Stimulated activated CD4-positive, alpha-beta T cell treated with anti-CD3 and anti-CD28 coated beads, Interleukin-12 subunit alpha, Interleukin-12 subunit beta, amount 100 ng/mL, for 48 hours (primary cell): ENCODE measurements at places on chromosomes 1 and 21.

DNA sequence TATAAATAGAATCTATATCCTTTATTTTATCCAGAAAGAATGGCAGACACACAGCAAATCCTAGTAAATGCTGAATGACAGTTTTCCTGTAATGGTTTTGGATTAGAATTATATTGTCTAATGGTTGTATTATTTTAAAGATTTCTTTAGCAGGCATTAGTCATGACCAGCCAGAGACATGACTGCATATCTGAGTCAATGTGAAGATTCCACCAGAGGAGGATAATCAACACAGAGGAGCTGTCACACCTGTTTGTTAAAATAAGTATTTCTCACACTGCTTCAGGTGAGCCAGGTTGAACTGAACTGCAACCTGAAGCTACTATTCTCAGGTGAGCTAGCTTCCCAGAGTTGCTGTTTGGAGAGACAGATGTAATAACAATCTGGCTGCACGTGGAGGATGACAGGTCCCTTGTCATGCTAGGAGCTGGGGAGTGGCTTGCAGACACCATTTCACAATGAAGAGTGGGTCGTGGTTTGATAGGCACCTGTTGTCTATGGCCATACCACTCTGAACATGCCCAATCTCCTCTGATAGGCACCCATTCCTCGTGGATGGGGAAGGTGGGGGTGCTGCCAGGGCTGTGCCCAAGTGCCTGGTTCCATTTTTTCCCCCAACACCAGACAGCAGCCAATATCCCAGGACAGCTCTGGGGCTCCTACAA, 94.3 kb downstream of the KCNJ6 start:
- DNase-seq = no peak

DNA sequence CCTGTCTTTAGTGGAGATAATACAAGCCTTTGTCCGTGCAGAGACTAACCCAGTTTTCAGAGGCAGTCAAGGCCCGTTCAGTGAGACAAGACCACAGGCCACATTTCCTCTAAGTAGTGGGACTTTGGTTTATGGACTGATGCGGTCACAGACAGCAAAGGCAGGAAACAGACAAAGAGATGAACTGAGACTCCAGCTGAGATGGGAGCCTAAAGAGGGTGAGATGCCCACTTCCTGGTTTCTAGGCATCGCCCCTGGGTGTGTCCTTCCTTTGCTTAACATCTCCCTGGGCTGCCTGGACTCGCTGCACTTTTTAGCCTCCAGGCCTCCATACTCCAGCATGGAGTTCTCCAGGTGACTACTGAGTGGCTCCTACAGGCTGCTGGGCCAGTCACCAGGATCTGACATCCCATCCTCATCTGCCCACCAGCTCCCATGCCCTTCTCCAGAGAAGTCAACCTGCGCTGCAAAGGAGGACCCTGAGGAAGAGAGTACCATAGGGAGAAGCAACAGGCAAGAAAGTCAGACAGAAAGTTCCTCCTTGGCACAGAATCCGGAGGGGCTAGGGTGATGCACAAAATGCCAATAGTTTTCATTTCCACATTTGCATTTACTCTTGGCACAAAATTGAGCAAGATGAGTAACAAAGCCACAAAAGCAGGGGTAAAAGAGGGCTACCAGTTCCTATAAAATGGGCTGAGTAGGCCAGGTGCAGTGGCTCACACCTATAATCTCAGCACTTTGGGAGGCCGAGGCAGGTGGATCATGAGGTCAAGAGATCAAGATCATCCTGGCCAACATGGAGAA, 15.1 kb downstream of the THEMIS2 start:
- no peak for DNase-seq

DNA sequence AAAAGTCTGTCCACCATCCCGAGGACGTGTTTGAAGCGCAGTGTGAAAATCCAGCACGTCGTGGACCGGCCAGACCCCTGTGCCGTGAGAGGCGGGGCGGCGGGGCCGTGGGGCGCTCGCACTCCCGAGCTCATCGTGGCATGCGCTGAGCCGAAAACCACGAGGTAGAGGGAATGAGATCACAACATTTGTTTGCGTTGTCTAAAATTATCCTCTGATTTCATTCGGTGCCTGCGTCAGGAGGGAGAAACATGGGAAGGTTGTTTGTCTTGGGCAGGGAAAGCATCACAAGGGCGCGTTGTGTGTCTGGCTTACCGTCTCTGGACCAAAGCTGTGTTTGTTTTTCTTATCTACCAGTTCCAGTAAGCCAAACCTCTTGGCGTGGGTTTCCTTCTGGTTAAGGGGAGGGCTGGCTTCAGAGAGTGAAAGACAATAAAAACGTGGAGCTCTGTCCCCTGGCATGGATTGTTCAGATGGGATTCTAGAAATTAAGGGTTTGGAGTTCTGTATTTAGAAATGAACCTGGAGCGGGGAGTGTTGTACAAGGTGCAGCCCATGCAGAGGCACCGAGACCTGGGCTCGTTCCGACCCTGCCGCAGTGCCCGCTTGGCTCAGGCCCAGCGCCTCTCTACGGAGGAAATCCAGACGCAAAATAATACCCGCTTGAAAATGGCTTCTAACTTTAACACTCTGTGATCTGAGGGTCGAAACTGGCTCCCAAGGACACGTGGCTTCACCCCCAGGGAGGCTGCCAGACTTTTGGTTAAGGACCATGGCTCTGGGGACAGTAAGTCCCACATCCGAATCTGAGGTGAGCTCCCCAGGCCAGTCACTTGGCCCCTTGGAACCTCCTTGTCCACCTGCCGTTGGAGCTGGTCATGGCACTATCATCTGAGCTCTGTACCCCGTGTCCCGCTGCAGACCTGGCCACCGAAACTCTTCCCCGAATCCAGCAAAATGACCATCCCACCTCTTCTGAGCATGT, 68.7 kb upstream of the FAM3B start:
- no peak for DNase-seq

DNA sequence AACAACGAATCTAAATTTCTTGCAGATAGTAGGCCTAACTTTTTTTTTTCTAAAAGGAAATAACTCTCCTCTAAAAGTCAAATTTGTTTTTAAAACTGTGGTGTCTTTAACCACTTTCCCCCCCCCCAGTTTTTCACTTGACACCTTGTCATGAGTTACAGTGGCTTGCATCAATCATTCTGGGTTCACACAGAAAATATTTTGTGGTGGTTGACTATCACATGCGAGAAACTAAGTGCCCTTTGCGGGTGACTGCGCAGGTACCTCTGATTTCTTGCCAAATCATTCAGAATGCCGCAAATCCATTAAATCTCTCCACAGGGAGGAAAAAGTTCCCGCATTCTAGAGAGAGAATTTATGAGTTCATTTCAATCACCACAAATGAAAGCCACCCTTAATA, 23.8 kb upstream of the SAMSN1 start:
- DNase-seq = no peak

DNA sequence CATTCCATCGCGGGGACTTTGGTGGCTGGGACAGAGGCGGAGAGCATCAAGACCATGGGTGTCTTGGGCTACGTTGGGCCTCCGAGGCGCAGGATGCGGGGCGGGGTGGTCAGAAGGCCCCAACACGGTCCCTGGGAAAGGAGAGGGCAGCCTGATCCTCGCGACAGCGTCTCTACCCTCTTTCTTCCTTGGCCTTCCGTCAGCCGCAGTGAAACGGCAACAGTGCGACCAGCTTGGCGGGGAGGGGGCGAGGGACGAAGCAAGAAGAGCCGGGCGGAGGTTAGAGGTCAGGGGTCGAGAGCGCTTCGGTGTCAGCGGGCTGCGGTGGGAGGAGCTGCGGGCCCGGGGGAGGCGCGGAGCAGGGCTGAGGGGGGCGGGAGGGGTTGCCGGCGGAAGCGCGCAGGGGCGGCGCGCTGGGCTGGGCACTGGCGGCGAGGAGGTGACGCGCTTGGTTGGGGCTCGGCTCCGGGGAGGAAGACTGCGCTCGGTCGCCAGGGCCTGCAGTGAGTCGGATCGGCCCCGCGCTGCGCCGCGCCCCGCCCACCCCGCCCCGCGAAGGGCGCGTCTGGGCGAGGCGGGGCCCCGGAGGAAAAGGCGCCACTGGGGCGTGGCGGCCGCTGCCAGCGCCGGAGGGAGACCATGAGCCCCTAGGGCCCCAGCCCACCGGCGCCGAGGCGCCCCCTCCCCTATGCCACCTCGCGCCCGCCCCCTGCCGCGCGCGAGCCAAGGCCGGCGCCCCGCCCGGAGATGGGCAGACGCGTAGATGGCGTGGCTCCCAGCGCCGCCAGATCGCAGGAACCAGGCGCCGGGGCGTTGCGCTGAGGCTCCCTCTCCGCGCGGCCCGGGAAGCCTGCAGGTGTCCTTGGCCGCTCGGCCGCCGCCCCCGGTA, at the start of gene KCNC4:
TSS of gene KCNC4 (plus strand) at position 600 of the 889 bp plus-strand sequence. CDS start 1,186 bp downstream, outside the sequence.
- peak; percentile 86 for DNase-seq

DNA sequence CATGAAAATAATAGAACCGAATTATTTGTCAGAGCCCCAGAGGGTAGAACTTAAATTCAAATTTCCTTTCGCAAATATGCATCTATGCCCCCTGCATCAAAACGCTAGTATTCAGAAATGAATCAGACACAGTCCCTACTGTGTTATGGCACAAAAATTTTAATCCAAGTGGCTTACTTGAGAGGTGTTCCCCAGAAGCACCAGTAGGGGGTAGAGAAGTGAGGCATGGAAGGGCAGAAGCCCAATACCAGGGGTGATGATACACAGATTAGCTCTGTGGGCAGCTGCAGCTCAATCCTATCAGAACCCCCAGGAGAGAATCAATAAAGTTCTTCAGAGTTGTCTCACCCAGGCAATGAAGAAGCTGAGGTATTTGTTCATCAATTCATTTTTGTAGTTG, 342.2 kb downstream of the OMA1 start:
- DNase-seq = no peak

- no peak for DNase-seq
Measured at GRCh38 chr1:207463021-207463420, 8.9 kb downstream of the CR2 start.

- no peak for DNase-seq
Measured at GRCh38 chr1:43318831-43319230, 18.0 kb downstream of the TIE1 start.

- no peak for DNase-seq
Measured at GRCh38 chr21:34132926-34133325, 59.5 kb downstream of the MRPS6 start.

- DNase-seq = no peak
Measured at GRCh38 chr1:98881901-98882300, 122.8 kb downstream of the PLPPR5 start.

DNA sequence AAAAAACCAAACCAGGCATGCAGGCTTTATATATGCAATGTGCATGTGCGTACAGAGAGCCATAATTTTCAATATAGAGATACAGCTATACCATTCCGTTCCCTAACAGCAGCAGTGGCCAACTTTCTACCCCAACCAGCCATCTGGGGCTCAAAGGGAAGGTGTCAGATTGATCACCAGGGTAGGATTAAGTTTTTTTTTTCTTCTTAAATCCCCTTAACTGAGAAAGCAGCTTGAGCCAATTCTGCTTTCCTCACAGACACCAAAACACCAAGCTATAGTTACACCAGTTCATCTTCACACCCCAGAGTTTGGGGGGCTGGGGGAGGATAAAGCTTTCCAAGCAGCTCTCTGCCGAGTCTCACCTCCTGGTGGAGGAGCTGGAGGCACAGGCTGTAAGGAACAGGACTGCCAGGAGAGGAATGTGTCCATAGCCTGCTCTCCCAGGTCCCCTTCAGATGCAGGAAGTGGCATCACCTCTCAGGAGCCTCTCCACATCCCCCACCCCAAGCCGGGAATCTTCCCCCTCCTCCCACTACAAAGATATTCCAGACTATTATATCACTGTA, 87.9 kb downstream of the SSBP3 start:
- no peak for DNase-seq

DNA sequence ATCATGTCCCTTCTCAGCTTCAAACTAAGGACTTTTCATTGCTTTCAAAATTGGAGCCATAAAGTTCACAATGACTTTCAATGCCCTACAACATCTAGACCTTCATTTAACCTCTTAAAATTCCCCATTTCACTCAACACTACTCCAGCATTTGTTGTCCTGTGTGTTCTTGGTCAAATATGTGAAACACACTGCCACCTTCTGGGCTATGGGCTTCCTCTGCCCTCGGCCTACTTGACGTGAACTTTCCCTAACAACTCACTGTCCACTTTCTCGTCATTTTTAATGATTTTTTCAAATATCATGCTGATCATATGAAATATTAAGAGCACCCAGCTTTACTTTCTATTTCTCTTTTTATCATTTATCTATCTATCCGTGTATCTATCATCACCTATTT, 2018.4 kb downstream of the NCAM2 start:
- no peak for DNase-seq

- DNase-seq = no peak
Measured at GRCh38 chr1:205563927-205564441, 59.5 kb downstream of the CDK18 start.

GRCh38 chr1:230816018-230816417, 52.3 kb downstream of the C1orf198 start:
- no peak for DNase-seq

DNA sequence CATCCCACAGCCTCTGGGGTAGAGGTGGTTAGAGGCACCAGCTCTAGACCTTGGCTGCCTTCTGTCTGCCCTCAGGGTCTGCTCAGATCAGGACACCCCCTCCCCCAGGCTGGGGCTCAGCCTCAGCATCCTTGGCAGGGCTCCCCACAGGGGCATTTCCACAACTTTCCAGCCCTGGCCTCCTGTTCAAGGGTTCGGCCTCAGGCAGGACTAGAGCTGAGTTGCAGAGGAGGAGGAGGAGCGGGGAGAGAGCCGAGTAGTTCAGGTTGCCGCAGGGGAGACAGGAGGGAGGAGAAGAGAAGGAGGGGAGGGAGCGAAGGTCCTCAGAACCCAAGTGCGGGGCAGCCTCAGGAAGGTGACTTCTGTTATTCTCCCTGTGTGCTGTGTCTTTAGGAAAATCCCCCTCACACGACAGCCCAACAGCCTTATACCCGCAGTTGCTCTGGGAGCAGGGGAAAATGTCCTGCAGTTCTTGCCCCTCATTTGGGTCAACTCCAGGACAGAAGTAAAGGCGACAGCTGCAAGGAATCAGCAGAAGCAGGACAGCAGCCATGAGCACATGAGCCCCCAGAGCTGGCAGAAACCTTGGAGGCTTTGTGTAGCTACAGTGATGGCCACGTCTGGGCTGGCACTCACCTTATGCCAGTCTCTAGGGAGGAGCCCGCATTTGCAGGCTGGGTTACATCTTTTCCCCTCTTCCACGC, 46.5 kb upstream of the TENT5B start:
- no peak for DNase-seq

DNA sequence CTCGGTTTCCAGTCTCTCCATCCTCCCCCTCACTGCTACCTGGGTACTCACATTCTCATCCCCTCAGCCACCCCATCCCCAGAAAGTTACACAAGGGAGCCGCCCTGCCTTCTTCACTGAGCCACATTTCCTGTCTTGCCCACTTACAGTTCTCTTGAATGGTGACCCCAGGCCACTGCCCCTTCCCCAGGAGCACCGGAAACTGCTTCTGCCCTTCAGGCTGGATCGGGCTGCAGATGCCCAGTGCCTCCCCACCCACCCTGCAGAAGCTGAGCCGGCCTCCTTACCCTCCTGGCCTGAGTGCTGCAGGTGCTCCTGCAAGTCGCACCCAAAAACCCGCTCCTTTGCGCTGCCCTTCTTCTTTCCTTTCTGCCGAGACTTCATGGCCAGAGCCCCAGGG, 450 bp downstream of the ARHGAP30 start:
- no peak for DNase-seq

GRCh38 chr1:208855403-208855802, 611.2 kb upstream of the PLXNA2 start:
- DNase-seq = no peak

- no peak for DNase-seq
Measured at GRCh38 chr1:65509912-65510680, 89.6 kb downstream of the LEPR start.
